Smooth muscle cell of the coronary artery (primary cell): ENCODE measurements at places on chromosomes 11 and 22. TPM values are rescaled to one million over a fixed set of nuclear protein-coding genes. Genes with fewer than 3 reads are reported as not detected.

Gene PRPF19
- total RNA-seq = 28.4 and 36.8 TPM in 2 replicates

Gene SHANK3
- 0.30 and 0.70 TPM in 2 replicates for total RNA-seq

Gene RTN4RL2
- total RNA-seq = 0.12 TPM in 1 of 2 replicates, not detected in the other

Gene C2CD2L
- total RNA-seq = 1.1 and 4.4 TPM in 2 replicates
